ENCODE measurements at places on chromosomes 4 and X.

DNA sequence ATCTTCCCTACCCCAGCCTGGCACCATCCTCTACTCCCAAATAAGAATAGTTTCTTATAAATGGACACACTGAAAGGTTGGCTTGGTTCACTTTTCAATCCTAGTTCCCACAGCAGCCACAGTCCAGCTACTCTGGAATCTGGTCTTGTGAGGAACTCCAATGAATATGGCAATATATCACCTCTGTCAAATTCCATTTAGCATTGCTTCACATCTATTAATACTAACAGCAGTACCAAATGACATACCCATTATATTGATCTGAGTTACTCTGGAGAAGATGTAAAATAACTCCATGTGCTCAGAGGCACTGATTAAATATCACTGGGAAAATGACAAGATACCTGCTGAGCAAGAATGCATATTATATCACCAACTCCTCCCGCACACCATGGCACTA, 8.6 kb downstream of the OPHN1 start:
- no peak for DNase-seq

DNA sequence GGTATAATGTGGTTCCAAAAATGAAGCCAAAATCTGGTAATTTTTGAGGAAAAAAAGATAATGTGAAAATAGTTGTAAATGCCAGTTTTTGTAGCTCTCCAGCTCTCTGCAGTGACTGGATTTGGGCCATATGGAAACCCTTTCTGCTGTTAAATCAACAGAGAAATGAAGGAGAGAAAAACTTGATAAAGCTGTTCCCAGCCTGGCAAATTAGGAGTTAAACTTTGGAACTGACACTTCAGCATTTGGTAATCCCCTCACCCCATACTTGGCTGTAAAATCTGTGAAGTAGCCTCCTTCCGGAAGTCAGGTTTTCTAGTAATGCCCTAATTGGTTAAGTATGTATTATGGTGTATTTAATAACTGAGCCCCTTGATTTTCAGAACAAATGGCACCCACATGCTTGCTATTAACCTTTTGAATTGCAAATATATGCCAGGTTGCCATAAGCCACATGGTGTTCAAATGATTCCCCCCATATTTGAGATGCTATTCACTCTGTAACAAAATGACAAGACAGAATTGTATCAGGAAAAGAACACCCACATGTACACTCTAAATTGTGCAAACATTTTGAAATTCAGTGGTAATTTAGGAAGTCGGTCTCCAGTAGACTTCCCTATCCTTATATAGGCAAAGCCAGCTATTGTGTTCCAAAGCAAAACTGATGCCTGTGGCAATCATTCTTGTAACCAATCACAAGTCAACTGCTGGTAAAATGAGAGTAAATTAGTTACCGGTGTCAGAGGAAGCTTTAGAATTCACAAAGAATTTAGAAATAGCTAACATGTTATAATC, 96.3 kb upstream of the ADAMTS3 start:
- no peak for DNase-seq

GRCh38 chrX:99795495-99795894, 614.6 kb downstream of the PCDH19 start:
- no peak for DNase-seq

GRCh38 chr4:13588954-13589353, 38.6 kb downstream of the BOD1L1 start:
- no peak for DNase-seq

- DNase-seq = no peak
These were observed 53.6 kb upstream of the MSX1 start for GRCh38 chr4:4805887-4806286.

- DNase-seq = no peak
These were observed 52.6 kb downstream of the FNIP2 start for GRCh38 chr4:158821228-158821971.

DNA sequence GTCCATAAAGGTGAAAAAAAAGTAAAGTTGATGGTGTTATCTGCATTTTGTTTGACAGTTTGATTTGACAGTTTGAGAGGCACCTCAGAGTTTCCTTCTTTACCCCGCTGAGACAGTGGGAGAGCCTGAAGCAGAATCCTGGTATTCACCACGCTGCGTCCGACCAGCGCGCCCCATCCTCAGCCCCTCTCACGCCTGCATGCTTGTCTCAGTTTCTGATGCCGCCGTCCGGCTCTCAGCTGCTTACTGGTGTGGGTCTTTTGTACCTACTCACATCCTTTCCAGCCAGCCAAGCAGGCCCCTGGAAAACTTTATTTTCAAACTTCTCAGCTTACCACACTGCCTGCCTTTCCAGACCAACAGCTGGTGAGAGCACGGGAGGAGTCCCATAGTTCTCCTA, 175.2 kb downstream of the DCLK2 start:
- DNase-seq = no peak

DNA sequence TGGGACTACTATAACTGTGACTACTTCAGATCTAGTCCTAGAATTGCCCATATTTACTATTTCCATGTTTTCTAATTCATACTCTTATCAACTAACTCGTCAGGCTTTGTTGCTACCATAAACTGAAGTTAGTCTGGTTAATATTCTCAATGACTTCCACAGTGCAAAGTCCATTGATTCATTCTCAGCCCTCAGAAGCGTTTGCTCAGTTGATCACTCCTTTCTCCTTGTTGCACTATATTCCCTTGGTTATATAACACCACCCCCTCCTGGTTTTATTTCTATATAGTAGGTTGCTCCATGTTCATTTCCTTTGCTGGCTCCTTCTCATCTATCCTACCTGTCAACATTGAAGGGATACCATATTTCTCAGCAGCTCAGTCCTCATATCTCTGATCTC, 27.2 kb upstream of the SLC6A14 start:
- no peak for DNase-seq

DNA sequence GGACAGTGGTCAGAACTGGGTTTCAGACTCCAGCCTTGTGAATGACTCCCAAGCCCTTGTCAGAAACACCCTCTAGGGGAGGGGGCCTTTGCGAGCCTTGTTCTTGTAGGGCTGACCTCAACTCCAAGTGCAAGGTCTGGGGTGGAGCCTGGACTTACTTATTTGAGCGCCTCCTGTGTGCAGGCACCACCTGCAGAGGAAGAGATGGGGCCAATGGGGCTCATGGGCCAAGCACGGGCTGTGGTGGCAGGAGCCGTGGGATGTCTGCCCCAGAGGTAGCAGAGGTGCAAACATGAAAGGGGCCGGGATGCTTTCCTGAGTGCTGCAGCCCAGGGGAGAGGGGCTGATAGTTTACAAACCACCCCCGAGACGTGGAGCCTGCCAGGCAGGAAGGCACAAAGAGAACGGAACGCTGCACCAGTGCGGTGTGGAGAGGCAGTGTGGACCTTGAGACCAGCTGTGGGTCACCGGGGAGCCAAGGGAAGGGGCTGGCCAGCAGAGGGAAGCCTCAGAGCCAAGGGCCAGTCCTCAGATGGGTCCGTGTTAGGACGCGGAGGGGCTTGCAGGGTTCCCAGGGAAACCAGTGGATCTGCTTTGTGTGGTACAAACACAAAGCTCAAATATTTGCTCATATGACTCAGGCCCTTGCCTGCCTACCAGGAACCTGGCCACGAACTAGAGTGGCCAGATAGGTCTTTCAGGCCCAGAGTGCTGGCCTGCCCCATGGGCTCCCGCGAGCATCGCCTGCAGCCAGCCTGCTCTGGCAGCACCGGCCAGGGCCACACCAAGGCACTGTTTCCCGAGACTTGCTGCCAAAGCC, 8.7 kb upstream of the TADA2B start:
- DNase-seq = no peak

DNA sequence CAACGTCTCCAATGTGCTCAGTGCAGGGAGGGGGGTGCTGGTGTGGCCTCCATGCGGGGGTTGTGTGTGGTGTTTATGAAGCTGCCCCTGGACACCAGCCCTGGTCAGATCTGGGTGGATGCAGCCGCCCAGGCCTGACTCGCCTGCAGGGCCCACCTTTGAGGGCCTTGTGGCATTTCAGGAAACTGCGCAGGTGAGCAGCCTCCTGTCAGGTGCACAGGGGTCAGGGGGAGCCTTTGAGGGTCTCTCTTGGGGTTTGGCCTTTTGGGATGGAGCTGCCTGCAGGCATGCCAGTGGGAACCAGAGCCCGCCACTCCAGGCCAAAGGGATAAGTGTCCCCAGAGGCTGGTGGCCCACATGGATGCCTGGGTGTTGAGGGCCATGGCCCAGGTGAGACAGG, 45.4 kb downstream of the ADRA2C start:
- DNase-seq = no peak

DNA sequence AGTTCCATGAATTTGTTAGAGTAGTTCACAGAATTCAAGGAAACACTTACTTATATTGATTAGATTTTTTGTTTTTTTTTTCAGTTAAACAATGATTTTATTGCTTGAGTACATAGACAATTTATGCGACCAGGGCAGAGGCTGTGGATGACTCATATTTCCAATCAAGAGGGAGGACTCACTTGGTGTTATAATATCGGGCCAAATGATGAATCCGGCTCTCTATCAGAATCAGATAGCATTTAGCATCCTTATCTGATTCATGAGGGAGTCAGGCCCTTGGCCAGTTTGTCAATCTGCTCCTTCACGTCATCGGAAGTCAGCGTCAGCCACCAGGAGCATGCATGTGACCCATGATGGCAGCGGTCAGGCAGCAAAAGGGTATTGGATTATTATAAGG, 82.3 kb upstream of the HUWE1 start:
- DNase-seq = no peak

DNA sequence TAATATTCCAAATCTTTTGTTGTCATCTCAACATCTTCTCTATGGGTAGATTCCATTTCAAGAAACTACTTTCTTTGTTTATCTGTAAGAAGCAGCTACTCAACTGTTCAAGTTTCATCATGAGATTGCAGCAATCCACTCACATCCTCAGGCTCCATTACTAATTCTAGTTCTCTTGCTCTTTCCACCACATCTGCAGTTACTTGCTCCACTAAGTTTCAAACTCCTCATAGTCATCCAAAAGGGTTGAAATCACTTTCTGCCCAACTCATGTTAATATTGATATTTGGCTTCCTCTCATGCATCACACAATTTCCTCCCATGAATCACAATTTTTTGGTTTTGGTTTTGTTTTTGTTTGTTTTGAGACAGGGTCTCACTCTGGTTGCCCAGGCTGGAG, 35.7 kb downstream of the ADH5 start:
- DNase-seq = no peak

- no peak for DNase-seq
These were observed 64.3 kb downstream of the HTRA3 start for GRCh38 chr4:8333726-8334460.

- DNase-seq = peak; percentile 41
These were observed 70.1 kb upstream of the CBR4 start for GRCh38 chr4:169079942-169080827.

GRCh38 chr4:108902769-108903168, 139.9 kb upstream of the ETNPPL start:
- no peak for DNase-seq

DNA sequence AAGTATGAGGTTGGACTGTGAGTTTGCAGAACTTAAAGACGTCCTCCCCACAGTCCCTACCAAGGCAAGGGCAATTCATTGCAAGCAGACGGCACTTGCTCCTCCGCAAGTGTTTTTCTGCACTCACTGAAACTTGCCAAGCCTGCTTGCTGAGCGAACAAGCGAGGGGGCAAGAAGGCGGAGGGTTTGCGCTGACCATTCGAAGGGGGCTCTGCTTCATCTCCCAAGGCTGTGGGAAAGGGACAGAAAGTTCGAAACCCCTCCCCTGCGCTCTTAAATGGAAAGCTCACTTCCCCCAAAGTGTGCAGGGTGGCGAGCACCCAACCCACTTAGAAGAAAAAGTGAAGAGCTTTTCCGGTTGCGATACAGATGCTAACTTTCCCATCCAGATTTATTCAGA, 1.4 kb downstream of the MID1 start:
- no peak for DNase-seq

- DNase-seq = no peak
These were observed 144.8 kb downstream of the TLL1 start for GRCh38 chr4:166017804-166018203.

DNA sequence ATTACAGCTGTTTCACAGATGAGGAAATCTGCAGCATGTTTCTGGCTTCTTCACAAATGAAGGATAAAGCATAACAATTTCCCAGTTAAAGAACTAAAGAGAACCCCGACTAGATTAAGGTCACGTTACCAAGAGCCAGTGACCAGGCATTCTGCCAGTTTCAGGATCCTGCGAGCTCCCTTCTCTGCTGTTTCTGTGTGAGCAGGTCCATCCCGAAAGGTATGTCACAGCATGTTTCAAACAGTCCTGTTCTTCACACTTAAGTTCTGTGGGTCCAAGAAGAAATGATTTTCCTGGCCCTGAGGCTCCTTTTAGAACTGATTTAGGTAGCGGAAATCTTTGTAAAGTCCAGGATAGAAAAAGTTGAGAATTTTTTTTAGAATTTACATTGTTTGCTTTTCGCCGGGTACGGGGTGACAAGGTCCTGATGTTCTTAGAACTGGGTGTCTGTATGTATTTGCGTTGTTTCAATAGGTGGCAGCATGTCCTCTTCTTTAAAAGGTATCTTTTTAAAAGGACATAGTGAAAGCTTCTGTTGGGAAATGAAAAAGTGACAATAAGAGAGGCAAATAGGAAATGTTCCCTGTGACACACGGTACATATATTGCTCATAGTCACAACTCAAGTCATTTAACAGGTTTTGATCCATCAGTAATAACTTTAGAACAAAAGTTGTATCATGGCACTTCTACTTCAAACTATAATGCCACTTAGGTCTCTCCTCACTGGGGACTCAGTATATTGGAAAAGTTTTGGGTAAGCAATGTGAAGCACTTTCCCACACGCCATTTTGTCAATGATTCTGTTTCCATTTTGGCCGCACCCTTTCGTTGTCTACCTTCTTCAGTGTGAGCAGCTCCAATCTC, 18.4 kb downstream of the IL21 start:
- DNase-seq = no peak

GRCh38 chrX:150032742-150033141, 94.5 kb upstream of the EOLA2 start:
- DNase-seq = no peak

GRCh38 chr4:80809039-80809729, 221.3 kb upstream of the BMP3 start:
- no peak for DNase-seq

- no peak for DNase-seq
These were observed 1.6 kb upstream of the PDGFRA start for GRCh38 chr4:54227256-54228055.

DNA sequence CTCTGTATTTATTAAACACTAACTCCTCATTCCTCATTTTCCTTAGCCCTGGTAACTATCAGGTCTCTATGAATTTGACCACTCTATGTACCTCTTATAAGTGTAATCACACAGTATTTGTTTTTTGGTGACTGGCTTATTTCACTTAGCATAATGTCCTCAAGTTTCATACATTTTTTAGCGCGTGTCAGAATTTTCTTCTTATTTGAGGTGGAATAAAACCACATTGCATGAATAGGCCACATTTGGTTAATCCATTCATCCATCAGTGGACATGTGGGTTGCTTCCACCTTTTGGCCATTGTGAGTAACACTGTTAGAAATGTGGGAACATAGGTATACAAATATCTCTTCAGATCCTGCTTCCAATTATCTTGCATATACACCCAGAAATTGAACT, 341.2 kb upstream of the BOD1L1 start:
- no peak for DNase-seq

DNA sequence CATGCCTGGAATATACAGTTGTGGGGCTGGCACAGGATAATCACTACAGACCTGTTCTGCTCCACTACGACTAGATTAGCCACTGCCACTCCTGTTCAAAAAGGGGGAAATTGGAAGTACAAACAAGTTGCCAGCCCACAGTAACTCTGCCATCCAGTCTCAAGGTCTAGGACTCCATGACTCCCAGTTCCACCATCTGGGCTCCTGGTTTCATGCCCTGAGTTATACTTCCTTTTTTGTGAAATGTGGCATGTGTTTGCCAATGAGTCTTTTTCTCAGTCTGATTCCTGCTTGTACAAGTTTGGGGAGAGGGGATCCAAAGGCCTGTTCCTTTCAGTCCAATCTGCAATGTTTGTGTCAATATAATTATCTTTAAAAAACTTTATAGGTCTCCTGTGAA, 1.0 kb upstream of the BLOC1S4 start:
- DNase-seq = no peak

All from mucosa of gallbladder (tissue), 1 donor.